Stimulated activated CD4-positive, alpha-beta T cell treated with anti-CD3 and anti-CD28 coated beads, Interleukin-12 subunit alpha, Interleukin-12 subunit beta, amount 100 ng/mL, for 48 hours (primary cell): ENCODE measurements at places on chromosomes 6 and 20.

DNA sequence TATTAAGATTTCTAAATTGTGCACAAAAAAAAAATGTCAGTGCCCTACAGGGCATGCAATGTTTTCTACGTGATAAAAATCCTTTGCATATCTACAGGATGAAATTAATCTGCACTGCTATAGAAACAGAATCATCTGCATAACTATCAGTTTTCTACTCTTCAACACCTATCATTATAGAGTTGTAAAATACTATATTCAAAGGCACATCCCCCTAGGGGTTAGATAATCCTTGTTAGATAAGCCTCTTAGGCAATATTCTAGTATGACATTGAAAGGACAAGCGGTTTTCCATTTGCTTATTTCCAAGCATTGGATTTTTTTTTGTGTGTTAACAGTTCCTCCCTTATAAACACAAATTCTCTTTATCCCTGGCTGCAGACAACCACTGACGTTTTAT is 98.7 kb upstream of the LAMA2 start:
- DNase-seq, result no peak

DNA sequence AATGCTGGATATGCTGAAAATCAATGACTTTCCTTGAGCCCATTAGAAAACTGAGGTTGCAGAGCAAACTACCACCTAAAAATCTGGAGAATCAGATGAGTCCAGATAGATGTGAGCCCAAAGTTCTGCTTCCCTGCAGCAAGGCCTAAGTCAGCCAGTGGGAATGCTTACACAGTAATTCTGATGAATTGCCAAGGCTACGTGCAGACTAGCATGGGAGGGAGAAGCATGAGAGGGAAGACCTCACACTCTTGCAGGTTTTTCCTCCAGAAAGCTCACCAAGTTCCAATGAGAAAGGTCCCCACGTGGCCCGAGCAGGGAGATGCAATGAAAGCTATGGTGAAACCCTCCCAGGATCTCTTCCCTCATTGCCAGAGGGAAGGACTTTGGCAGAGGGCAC is 104.8 kb upstream of the SIRPA start:
- no peak for DNase-seq

- no peak for DNase-seq
Observed at GRCh38 chr20:8972963-8973705, 95.8 kb upstream of the PLCB4 start.

GRCh38 chr6:170062209-170062914 is 228.5 kb downstream of the DLL1 start:
- DNase-seq, result no peak
